Tibial nerve (tissue), 4 donors: ENCODE measurements at places on chromosomes 7 and 10.
A peak's percentile ranks its signal among the peaks of the same experiment; 100 is the strongest.

- H3K4me3 ChIP-seq = no peak overlapping the region
- H3K36me3 ChIP-seq = no peaks in the 10 kb centered on the region
- no peak for DNase-seq
- no peaks in the 10 kb centered on the region for H3K27me3 ChIP-seq
- H3K27ac ChIP-seq = no peak overlapping the region
These were observed 390.3 kb downstream of the MAGI2 start for GRCh38 chr7:79063019-79063698.

- H3K4me1 ChIP-seq = no peaks in the 10 kb centered on the region
- no peak for DNase-seq
- no peaks in the 10 kb centered on the region for H3K36me3 ChIP-seq
- no peak overlapping the region for H3K27ac ChIP-seq
These were observed 203.9 kb downstream of the NXPH1 start for GRCh38 chr7:8637322-8637721.

GRCh38 chr10:120732067-120732466 lies 119.1 kb upstream of the WDR11 start:
- no peaks in the 10 kb centered on the region for H3K36me3 ChIP-seq
- no peaks in the 10 kb centered on the region for H3K4me1 ChIP-seq
- H3K4me3 ChIP-seq = no peak overlapping the region
- no peak for DNase-seq
- H3K27me3 ChIP-seq = no peaks in the 10 kb centered on the region
- H3K27ac ChIP-seq = no peak overlapping the region

DNA sequence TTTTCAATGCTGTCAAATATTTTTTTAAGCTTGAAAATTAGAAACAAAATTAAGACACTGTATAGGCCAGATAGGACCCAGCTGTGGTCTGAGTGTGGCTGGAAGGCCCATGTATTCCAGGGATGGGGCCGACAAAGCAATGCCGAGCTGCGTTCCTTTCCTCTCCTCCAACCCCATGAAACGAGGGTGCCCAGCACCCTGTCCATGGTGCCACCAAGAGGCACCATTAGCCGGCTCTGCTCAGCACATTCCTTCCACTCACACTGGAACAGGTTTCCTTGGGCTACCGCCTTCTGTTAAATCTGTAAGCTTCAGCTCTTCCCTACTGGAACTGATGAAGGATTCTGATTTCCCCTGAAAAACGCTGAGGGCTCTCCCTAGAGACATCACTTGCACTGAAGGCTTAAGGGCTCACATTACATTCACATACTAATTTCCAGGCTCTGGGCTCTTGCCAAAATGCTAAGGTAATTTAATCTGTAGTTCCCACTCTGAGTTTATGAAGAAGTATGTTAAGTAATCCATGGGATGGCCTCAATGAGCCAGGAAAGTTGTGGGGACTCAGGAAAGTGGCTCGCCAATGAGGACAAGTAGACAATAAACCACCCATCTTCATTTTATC lies 73.7 kb upstream of the CAMK2B start:
- no peak for DNase-seq
- H3K27me3 ChIP-seq = no peaks in the 10 kb centered on the region
- H3K4me1 ChIP-seq = no peaks in the 10 kb centered on the region
- H3K4me3 ChIP-seq = no peak overlapping the region

- no peaks in the 10 kb centered on the region for H3K36me3 ChIP-seq
- H3K4me3 ChIP-seq = no peak overlapping the region
- peak; percentile 60 for DNase-seq
- peak overlapping the region; percentile 60 for H3K27ac ChIP-seq
- peaks cover 9% of the 10 kb centered on the region for H3K4me1 ChIP-seq
- H3K27me3 ChIP-seq = no peaks in the 10 kb centered on the region
These were observed 53.6 kb downstream of the PYROXD2 start for GRCh38 chr10:98361131-98362025.

- H3K27ac ChIP-seq = peak overlapping the region; percentile 95
- H3K4me3 ChIP-seq = no peak overlapping the region
- DNase-seq = peak; percentile 94
- no peaks in the 10 kb centered on the region for H3K36me3 ChIP-seq
- H3K4me1 ChIP-seq = peaks cover 78% of the 10 kb centered on the region
These were observed 19.8 kb downstream of the DNAJB12 start for GRCh38 chr10:72334825-72335393.
